ENCODE measurements at places on chromosomes 3 and 15. TPM values are rescaled to one million over a fixed set of nuclear protein-coding genes. Genes with fewer than 3 reads are reported as not detected.

GRCh38 chr3:30042274-30042859 lies 564.0 kb upstream of the TGFBR2 start:
- DNase-seq, result peak; percentile 41

Gene CCDC174
- 16.9 TPM for total RNA-seq

GRCh38 chr3:127524296-127524896 lies 66.1 kb downstream of the TPRA1 start:
- DNase-seq, result no peak

Gene CPA3
- 0.08 TPM for total RNA-seq

- DNase-seq, result no peak
Observed at GRCh38 chr3:61522060-61522459, 39.3 kb upstream of the PTPRG start.

GRCh38 chr3:192866804-192867203 lies 50.9 kb downstream of the MB21D2 start:
- DNase-seq, result no peak
